ENCODE measurements at places on chromosomes 3 and 15.
A peak's percentile ranks its signal among the peaks of the same experiment; 100 is the strongest.

DNA sequence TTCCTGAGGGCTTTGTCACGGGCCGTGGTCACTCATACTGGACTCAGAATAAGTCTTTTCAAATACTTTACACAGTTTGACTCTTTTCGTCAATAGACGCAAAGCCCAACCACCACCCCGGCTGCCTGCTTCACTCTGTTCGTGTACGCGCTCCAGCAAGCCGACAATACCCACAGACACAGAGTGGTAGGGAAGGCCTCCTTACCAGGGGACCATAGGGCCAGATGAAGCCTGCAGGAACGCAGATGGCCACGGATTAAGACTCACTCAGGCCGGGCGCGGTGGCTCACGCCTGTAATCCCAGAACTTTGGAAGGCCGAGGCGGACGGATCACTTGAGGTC lies 29.7 kb downstream of the EFCAB12 start:
- DNase-seq: no peak

- no peak for DNase-seq
These were observed 64.1 kb downstream of the CDIN1 start for GRCh38 chr15:36643551-36643950.

GRCh38 chr3:25695731-25696420 lies 31.2 kb upstream of the TOP2B start:
- DNase-seq: no peak

GRCh38 chr3:182731764-182732163 lies 61.5 kb upstream of the ATP11B start:
- no peak for DNase-seq

GRCh38 chr3:10514407-10515069 lies 9.2 kb upstream of the ATP2B2 start:
- no peak for DNase-seq

DNA sequence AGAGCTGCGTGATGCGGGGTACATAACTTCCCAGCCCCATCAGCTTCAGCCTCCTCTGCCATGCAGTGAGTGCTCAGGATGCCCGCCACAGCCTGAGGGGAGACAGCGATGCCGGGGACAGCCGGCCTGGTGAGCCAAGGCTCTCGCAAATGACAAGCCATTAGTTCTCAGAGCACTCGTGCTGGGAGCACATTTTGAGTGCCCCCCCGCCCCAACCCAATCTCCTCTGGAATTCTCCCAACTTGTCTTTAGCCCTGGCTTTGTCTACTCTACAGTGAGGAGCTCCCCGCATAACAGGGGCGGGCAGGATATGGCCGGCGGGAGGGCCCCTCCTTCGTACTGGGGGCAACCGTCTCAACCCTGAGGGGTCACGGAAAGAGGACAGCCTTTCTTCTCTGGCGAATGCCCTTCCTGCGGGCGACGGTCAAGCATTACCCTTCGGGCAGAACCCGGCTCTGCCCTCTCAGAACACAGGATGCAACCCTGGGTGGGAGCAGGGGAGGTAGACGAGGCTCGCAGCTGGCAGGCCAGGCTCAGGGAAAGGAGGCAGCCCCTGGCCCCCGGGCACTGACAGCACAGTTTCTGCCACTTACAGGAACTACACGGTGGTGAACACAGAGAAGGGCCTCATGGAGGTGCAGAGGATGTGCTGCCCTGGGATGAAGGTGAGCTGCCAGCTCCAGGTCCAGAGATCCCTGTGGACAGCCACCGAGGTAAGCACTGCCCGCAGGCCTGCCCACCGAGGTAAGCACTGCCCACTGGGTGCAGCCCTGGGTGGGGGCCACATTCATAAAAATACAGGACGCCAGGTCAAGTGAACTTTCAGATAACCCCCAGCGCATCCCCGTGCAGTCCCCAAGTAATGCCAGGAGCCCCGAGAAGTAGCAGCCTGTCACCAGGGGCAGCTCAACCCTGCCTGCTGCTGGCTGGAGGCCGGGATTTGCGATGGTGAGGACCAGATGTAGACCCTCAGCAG lies 141.7 kb downstream of the LRRK1 start:
- no peak for DNase-seq

- DNase-seq: no peak
These were observed 46.2 kb downstream of the DPH6 start for GRCh38 chr15:35499723-35500122.

DNA sequence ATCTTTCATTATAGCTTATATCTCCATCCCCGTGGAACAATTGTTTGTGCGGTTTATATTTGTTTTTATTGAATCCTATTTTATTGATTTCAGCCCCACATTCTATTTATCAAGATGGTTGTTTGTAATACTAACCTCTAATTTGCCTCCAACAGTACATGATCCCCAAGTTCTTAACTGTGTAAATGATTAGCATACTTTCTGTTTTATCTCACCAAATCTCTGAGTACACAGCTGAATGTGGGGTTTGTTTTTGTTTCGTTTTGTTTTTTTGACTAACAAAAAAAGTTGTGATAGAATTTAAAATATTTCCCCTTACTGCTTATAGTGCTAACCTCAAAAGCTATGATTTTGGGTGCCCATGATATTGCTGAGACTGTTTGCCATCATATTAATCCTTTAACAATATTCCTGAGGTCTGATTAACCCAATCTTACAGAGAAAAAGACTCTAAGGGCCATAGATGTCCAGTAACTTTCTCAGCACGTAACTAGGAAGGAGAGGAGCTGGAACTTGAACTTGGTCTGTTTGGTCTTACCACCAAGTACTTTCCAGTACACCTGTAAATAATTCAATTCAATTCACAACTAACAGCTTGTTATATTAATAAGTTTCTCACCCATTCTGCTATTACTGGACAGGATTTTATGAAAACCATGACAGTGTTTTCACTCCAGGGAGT lies 789.8 kb downstream of the TUSC7 start:
- no peak for DNase-seq

GRCh38 chr15:91853948-91854638 lies 585 bp downstream of the SLCO3A1 start:
- peak; percentile 35 for DNase-seq

GRCh38 chr3:50185230-50185629 lies 6.2 kb upstream of the GNAT1 start:
- no peak for DNase-seq

- DNase-seq: no peak
These were observed 11.6 kb downstream of the PCSK6 start for GRCh38 chr15:101477851-101478362.

- DNase-seq: no peak
These were observed 43.2 kb downstream of the CRTC3 start for GRCh38 chr15:90572893-90573292.

GRCh38 chr3:112355307-112355687 lies 22.3 kb downstream of the CD200 start:
- DNase-seq: no peak
